Activated naive CD8-positive, alpha-beta T cell treated with anti-CD3 and anti-CD28 coated beads for 36 hours (primary cell): ENCODE measurements at places on chromosomes 6 and 20.
A peak's percentile ranks its signal among the peaks of the same experiment; 100 is the strongest.

DNA sequence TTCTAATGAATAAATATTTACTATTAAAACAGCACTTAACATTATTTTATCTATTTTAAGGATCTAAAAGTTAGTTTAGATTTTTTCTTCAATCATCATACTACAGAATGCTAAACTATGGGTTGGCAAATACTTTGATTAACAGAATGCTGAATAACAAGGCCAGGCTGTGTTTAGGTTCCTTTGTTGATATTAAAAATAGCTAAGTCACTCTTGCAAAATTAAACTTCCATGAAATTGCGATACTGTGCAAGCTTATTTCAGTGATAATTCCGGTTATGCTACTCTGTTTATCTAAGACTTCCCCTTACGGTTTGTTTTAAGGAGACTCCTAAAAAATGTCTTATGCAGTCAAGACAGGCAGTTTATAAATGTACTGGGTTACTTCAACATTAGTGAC, 2.8 kb downstream of the RNF24 start:
- no peak for DNase-seq

GRCh38 chr6:148747471-148748165, 788 bp downstream of the UST start:
- DNase-seq = peak; percentile 48

- no peak for DNase-seq
These were observed 91.7 kb upstream of the AKAP12 start for GRCh38 chr6:151148111-151148510.

- no peak for DNase-seq
These were observed 59.2 kb upstream of the SNX9 start for GRCh38 chr6:157763904-157764177.

DNA sequence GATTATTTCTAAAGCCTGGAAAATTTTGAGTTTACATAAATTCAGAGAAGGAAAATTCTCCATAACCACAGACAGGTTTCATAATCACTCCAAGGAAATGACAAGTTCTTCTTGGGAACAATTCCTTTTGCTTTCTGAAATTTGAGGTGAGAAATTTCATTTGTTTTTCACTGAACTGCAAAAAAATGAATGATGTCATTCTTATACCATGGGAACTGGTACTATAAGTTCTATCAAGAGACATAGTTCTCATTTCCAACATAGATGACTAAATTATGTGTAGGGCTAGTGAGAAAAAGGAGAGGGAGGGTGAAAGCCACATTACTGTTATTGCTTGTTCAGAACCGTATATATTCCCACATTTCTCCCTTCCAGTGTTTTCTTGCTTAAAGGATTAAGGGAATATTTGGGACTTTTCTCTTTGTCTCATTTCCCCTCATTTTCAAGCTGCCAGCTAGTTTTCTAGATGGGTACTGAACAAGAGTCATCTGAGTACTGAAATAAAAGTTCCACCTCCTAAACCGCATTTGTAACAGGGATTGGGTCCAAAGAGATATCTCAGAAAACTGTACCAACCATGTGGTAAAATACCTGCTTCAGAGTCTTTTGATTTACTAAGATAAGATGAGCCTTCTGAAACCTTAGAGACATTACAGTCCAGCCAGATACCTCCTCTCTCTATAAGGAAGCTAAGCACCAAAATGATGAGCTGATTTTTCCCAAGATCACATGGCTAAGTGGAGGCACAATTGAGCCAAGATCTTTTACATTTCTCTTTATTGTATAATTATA, 144.3 kb upstream of the PRDM1 start:
- no peak for DNase-seq

- no peak for DNase-seq
These were observed 8.0 kb downstream of the SLC18B1 start for GRCh38 chr6:132790450-132790849.

- no peak for DNase-seq
These were observed 48.7 kb downstream of the PSMG4 start for GRCh38 chr6:3307436-3307835.

DNA sequence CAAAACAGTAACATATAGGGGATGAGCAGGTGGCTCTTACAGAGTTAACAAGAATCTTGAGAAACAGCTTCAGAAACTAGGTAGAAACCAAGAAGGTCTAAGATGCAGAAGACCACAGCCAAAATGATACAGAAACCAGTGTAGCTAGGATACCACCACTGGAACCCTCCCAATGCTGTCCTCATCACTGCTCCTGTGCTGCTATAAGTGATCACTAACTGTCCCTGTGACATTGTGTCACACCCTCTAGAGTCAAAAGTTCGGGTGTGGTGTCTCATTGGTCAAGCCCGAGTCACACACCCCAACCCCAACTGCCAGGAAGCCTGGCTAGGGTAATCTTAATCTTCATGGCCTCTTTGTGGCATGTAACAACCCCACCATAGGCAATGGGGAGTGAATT, 153.1 kb downstream of the RCAN2 start:
- no peak for DNase-seq

GRCh38 chr6:34919651-34920050, 30.6 kb downstream of the ANKS1A start:
- DNase-seq = no peak

GRCh38 chr20:17471606-17472187, 59.5 kb downstream of the BFSP1 start:
- no peak for DNase-seq

DNA sequence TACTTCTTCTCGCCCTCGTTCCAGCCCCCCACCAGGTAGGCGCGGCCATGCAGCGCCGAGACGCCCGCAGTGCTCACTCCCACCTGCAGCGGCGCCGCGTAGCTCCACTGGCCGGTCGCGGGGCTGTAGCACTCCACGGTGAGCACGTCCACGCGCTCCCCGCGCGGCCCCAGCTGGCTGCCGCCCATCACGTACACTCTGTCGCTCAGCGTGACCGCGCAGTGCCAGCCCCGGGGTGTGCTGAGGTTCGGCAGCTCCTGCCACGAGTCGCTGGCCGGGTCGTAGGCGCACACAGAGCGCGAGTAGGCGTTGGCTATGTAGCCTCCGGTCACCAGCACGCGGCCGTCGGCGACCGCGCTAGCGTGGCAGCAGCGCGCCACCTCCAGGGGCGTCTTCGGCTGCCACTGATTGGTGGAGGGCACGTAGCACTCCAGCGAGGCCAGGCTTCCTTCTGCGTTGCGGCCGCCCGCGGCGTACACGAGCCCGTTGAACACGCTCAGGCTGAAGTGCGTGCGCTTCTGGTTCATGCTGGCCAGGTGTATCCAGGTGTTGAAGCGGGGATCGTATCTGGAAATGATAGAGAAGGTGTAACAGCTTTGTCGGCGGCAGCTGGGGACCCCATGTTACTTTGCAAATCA, 13.7 kb downstream of the KLHL31 start:
- DNase-seq = peak; percentile 85

DNA sequence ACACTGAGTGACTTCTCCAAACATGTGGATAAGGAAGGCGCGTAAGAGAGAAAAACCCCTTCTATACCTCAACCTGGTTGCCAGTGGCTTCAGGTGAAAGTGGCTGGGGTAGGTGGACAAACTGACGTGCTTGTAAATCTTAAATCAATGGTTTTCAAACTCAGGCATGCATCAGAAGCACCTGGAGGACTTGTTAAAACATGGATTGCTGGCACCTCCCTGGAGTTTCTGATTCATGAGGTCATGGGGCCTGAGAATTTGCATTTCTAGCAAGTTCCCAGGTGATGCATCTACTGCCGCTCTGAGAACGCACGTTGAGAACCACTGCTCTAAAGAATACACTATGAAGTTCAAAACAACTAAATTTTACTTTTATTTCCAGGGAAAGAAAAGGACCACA, 31.9 kb upstream of the TAB2 start:
- no peak for DNase-seq

DNA sequence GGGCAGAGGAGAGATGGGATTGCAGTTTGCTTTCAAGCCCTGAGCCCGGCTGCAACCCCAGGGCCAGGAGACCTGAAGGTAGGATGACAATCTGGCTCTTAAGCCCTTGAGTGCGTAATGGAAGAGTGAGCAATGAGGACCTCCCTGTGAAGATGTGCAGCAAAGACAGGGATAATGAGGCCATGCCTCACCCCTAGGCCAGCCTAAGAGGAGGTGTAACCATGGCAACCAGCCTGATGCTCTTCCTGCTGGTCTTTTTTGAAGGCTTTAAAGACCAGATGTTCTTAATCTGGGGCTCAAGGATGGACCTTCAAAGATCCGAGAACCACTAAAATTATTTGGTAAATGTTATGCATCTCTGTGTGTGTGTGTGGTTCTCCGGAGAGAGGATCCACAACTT, 8.2 kb downstream of the ARHGAP40 start:
- DNase-seq = no peak

DNA sequence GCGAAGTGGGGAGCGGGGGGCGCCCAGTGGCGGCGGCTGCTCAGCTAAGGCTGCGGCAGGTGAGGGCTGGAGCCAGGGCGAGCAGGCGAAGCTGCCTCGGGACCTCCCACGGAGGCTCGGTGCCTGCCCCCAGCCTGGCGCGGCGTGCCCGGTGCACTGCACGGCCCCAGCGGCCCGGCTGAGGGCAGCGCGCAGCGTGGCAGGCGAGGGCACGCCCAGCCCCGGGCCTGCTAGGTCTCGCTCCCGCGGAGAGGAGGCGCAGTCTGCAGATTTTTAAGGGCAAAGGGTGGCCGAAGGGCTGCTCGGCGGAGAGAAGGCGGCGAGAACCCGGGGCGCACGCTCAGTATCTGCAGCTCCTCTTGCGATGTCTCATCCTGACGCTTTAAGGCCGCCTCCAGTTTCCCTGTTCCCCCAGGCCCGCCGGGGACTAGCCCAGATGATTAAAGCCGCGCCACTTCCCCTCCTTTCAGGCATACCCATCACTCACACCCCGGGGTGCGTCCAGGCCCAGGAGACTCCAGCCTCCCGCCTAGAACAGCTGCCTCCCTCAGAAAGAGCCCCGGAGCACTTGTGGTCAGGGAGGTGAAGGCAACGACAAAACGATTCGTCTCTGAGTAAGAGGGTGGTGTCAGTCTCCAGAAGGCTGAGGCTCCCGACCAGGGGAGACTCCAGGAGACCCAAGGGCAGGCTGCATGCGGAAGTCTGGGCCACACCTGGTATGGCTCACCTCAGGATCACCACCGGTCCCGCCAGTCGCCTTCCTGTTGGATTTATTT, at the start of gene FERMT1:
FERMT1 (minus strand) TSS at position 158 of the 776 bp plus-strand sequence. CDS start 3,476 bp downstream, outside the sequence.
- peak; percentile 60 for DNase-seq

DNA sequence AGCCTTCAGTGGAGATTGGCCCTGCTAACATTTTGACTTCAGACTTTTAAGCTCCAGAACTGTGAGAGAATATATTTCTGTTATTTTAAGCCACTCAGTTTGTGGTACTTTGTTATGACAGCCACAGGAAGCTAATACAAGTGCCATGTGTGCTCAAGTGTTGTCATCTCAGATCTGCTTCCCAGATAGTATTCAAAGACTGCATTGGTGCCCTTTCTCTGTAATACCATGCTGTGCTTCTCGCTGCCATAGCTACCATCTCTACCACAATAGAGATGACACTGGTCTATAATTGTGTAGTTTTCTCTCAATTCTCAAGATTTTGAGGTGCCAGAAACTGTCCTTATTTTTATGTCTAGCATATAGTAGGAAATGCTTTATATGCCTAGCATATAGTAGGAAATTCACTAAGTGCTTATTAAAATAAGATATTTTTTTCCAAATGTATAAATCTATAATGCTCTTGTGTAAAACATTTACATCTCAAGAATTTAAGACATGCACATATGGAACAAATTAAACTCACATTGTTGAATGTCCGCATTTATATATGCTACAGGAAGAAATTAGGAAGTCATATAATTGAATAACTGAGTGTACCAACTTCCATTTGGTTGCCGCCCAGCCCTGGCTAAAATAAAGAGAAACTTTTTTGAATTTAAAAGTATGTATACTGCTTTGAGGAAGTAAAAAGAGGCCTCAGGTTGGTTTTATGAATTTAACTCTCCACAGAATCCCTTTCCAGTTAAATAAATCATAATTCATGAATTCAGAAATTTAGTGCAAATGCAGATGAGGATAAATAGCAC, 77.6 kb downstream of the TPBG start:
- DNase-seq = no peak

DNA sequence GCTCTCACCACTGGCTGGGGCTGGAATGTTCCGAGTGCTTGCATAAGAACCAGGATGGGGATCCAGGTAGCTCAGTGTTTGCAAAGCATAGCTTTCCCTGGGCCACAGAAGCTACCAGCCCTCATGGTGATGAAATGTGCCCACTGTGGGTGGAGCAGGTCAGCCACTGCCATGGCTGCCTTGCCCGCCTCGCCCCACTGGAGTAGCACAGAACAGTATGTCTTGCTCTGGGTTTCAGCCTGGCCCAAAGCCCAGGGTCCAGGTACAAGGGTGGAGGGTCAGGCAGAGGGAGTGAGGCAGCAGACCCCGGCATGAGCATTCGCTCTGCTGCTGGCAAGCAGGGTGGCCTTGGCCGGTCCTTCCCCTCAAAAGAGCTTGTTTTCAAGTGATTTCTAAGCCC, 34.7 kb downstream of the KCNK17 start:
- DNase-seq = no peak

DNA sequence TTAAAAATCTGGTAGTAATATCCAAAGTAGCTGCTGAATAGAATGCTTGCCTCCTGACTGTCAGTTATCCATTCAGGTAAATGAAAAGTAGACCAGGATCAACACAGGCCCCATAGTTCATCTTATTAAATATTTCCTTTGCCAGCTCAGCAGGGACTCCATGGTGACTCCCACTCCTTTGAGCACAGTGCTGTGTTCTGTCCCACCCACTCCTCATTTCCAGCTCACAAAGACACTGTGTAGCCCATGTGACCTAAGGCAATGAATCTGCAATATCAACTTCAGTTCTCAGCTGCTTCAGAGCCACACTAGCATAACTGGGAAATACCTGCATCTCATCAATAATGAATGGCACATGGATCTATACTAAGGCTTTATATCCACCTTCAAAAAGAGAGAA, 189.5 kb upstream of the MANEA start:
- no peak for DNase-seq

DNA sequence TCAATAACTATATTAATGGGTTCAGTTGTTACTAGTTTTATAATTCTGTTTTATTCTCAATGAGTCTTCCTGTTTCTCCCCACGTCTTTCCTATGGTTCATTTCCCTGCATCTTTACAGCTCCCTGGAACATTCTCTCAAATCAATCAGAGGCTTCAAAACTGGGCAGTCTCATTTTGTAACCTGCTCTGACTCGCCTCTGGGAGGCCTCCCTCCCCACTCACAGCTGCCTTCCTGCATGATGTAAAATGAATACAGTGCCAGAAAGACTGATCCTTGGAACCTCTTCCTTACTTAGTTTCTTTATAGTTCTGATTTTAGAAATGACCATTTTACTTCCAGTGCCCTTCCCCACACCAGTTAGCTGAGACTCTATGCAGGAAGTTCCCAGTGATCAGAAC, 103.9 kb downstream of the ESR1 start:
- DNase-seq = no peak

- DNase-seq = no peak
These were observed 116.2 kb downstream of the GMDS start for GRCh38 chr6:2129182-2129621.

- DNase-seq = no peak
These were observed 216.1 kb upstream of the SGK1 start for GRCh38 chr6:134533991-134534390.

DNA sequence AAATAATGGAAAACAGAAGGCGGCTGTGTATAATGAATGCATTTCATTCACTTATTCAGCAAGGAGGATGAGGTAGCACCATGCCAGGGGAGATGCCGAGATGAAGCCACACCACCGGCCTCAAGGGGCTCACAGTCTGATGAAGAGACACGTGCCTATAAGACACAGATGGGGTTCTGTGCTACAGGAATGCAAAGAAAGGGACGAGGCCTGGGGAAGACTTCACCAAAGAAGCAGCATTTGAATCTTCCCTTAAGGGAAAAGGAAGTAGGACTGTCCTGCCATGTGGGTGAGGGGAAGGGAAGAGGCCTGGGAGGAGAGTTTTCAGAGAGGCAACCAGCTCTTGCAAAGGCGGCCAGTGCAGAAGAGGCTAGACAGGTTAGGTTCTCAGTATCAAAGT, 98.9 kb downstream of the PSMG4 start:
- DNase-seq = no peak

- DNase-seq = no peak
These were observed 153.4 kb downstream of the MBOAT1 start for GRCh38 chr6:20058912-20059311.
